SK-N-DZ (cell line): ENCODE measurements at places on chromosomes 4 and X.

- DNase-seq = no peak
Observed at GRCh38 chr4:108612365-108612764, 8.0 kb upstream of the RPL34 start.

GRCh38 chrX:55839485-55839884, 121.9 kb downstream of the RRAGB start:
- DNase-seq = no peak

DNA sequence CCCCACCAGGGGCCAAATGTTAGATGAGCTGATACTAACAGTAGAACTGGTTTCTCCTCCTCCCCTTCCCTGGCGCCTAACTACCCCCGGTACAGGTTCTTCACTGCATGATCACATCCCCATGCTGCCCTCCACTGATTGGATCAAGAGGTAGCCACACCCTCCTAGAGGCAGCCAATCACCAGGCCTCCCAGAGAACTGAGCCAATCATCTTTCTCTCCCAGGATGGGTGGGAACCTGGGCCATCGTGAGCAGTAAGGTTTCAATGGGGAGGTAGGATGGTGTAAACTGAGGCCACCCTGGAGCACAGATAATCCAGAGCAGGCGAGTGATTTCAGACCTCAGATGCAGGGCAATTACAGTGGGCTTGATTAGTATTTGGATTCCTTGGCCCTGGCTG, 64.2 kb downstream of the PPP2R2C start:
- no peak for DNase-seq

DNA sequence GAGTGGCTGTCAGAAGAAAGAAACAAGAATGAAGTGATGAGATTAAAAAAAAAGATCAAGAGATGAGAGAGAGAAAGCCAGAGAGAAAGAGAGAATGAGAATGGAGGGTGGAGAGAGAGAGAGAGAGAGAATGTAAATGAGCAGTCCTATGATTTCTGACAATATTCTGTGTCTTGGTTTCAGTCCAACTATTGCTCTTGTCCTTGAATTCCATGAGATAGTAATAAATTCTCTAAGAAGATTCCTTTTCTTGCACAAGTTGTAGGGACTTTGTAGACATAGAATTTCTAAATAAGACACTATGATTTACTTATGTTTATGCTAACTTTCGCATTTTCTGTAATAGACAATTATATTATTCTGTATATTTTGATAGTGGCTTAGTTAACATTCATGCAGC, 149.6 kb upstream of the CTSO start:
- no peak for DNase-seq

GRCh38 chrX:107493141-107493540, 43.7 kb downstream of the FRMPD3 start:
- no peak for DNase-seq

GRCh38 chr4:35695421-35695820, 548.9 kb downstream of the ARAP2 start:
- DNase-seq = no peak

- DNase-seq = no peak
Observed at GRCh38 chr4:79638735-79639134, 230.7 kb upstream of the GK2 start.

DNA sequence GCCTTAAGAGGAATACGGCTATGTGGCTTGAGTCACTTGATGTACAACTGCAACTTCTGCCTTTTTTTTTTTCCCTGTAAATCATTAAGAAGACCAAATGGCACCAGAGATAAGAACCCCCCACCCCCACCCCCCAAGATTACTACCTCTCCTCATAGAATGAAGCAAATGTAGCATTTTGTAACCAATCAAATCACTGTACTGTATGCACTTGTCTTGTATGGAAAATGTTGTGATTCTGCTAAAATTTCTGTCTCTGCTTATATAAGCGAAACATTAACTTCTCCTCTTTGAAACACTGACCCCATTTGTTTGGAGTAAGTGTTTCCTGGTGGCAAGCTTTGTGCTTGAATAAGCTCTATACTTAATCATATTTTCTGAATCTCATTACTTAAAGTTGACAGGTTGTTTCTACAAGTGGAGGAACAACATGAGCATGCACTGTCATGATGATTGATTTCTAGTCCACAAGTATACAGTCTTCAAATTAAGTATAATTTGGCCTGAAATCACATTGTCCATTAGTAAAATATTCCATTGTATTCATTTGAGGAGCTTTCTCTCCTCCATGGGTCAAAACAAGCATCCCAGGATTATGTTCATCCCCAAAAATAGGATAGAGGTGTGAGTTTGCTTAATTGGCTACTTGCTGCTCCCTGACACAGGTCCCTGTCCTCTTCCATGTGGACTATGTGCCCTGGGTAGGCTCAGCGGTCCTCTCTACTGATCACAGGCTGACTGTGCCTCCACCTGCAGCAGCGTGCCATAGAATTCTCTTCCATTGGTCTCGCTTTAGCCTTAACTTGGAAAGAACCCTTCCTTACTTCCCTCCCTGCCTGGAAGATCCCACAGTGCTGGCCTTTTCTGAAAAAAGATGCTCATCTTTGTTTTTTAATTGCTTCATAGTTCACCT, 104.0 kb upstream of the BMP2K start:
- peak; percentile 32 for DNase-seq

- no peak for DNase-seq
Observed at GRCh38 chr4:26431461-26432180, 58.7 kb downstream of the CCKAR start.

DNA sequence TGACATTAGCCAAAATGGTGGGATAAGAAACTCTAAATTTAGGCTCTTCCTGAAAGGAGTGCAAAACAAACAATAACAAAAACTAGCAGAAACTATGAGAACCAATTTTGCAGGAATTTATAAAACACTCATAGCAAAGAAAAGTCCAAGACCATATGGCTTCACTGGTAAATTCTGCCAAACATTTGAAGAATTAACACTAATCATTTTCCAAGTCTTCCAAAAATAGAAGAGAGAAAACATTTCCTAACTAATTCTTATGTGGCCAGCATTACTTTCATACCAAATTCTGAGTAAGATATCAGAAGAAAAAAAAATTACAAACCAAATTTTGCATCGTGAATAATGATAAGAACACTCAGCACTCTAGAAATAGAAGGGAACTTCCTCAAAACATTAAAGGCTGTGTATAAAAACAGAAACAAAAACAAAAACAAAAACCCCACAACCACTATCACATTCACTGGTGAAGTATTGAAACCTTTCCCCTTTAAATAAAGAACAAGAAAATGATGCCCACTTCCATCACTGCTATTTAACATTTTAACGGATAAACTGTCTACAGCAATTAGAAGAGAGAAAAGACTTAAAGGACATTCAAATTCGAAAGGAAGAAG, 524.3 kb upstream of the GALNTL6 start:
- no peak for DNase-seq

DNA sequence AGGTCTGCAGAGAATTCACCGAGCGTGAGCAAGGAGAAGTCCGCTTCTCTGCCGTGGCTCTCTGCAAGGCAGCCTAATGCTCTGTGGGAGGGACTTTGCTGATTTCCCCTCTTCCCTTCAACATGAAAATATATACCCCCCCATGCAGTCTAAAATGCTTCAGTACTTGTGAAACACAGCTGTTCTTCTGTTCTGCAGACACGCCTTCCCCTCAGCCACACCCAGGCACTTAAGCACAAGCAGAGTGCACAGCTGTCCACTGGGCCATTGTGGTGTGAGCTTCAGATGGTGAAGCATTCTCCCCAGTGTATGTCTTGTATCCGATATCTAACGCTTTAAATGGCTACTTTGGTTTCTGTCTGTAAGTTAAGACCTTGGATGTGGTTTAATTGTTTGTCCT, 11.3 kb downstream of the UCHL1 start:
- DNase-seq = no peak

DNA sequence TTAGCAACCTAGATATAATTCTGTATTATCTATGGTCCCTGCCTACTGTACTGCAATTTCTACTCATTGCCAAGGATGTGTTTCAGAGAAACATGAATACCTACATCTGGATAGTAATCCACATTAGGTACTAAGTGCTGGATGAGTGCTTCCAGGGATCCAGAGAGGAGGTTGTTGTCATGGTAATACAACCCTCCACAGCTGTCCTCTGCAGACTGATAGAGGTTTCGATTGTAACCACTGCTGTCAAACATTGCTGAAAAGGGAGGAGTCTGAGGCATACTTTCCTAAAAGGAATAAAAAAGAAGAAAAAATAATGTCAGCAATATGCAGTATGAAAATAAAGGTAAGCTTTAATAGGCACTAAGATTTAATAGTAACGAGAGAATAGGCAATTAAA, 12.5 kb downstream of the RASGEF1B start:
- DNase-seq = no peak

DNA sequence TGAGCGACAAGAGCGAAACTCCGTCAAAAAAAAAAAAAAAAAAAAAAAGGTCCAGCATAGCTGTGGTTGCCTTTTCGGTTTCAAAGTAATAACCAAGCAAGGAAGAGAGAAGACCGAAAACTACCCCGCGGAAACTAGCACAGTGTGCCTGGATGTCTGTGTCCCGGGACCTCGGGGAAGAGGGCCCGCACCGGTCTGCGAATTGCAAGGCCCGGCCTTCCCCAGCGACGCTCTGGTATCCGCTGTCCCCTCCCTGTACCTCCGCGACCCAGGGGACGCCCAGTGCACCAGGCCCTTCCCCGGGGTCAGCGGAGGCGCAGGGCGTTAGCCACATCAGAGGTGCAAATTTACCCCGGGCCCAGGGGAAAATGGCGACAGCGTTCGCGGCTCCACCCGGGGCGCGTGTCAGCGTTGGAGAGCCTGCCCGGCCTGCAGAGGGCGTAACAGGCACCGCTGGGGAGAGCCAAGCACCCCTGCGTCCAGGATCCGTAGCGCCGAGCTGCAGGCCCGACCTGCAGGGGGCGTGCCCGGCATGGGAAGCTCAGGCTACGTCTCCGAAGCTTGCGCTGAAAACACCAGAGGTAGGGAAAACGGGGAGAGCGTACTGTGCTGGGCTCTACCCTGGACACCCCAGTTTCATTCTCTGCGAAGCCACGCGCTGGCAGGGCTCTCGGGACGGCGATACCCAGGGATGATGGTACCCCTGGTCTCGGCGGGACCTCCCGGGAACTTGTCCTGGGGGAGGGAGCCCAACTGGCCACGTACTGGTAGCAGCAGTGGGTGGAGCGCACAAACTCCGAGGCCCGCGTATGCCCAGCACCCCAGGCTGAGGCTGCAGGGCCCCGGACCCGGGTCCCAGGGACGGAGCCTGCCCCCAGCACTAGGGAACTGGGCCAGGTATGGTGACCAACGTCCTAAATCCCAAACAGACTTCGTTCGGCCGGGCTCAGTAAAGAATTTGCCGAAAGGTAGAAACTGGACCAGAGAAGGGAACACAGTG, 16.2 kb downstream of the NKX6-1 start:
- no peak for DNase-seq

- DNase-seq = no peak
Observed at GRCh38 chrX:580030-580429, 50.6 kb upstream of the SHOX start.

DNA sequence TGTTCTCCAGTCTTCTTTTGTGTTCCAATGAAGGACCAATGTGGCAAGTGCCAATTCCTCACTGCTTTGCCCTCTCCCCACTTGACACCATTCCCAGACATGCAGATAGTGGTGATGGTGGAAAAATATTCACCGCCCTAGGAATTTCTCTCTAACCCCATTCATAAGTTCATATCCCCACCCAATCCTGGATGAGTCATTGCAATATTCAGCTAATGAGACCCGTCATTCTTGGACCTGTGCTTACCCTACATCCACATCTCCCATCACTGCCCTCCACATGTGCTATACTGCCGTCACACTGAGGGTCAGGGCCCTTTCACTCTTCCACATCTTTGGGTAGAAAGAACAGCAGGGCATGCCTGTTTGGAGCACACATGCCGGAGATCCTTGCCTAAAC, 199.2 kb downstream of the KCNIP4 start:
- no peak for DNase-seq

- peak; percentile 10 for DNase-seq
Observed at GRCh38 chr4:3399277-3400194, 42.2 kb upstream of the HGFAC start.

- DNase-seq = no peak
Observed at GRCh38 chrX:17553961-17554482, 179.0 kb downstream of the NHS start.

- DNase-seq = no peak
Observed at GRCh38 chr4:147944249-147944648, 212.4 kb downstream of the ARHGAP10 start.

DNA sequence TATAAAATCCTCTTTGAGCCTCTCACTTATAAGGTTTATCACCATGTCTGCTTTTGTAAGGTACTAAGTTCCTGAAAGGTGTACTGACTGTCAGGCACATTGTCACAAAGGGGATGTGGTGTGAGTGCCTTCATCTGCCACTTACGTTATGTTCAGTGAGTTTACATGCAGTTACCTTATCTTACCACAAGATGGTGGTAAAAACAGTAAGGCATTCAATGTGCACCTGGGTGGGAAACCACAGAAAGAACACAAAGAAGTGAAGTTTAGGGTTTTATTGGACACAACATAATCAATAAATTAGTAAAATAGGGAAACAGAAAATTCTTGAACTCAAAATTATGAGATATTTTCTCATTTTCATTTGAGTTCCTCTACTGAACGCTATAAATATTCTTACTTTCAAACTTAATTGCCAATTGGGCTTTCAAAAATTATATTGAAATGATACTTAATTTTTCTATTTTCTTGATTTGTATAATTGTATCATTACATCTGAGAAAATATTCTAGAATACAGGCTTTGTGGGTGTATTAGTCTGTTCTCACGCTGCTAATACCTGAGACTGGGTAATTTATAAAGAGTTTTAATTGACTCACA, 650.8 kb downstream of the PCDH7 start:
- DNase-seq = peak; percentile 64

DNA sequence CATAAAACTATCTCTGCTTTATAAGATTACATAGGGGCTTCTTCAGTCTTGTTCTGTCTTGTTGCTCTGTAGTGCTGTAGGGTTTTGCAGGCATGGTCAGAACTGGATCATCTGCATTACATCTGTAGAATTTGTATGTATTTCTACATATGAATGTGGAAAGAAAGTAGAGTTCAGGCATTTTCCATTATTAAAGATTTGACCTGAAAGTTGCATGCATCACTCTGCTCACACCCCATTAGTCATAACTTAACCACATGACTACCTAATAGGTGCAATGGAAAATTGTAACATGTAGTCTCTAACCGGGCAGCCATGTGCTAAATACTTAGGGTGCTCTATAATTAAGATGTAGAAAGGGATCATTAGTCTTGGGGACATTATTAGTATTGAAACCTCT, 45.7 kb upstream of the AGA start:
- no peak for DNase-seq

DNA sequence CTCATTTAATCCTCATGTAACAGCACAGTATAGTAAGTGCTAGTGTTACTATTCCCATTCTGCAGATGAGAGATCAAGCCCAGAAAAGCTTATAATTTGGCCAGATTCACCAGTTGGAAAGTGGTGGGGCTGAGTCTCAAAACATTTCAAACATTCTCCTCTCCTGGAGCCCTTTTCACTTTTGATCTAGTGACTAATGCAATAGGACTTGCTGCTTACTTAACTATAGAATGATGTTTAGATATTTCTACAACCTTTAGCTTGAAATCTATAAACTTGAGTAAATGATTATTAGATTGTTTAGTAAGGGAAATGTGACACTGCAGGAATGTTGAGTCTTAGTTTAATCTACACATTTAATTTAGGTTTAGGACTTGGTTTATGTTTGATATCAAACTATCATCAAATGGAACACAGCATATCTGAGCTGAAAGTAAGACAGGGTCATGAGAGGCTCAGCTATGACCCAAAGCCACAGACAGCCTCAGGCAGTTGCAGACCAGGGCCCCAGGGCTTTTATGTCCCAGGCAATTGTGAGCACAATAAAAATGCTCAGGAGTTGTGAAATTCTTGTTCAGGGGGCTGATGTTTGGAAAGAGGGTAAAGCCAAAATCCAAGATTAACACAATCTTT, 199.5 kb upstream of the HS3ST1 start:
- no peak for DNase-seq

GRCh38 chr4:11098461-11098860, 330.2 kb downstream of the HS3ST1 start:
- no peak for DNase-seq
